ENCODE measurements at places on chromosomes 2 and 18. TPM values are rescaled to one million over a fixed set of nuclear protein-coding genes. Genes with fewer than 3 reads are reported as not detected.

DNA sequence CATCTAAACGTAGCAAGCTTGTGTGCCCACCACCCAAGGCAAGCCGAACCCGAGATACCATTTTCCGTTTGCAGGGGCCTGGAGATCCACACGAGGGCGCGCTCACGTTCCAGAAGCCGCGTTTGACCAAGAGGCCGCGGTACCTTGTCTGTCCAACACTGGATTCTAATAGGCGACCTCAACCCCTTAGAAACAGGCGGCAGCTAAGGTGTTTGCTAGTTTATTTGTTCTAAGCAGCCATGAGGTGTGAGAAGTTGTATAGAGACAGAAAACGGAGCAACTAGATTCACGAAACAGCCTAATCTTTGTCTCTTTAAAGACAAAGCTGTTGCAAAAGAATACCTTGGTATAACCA lies 4.2 kb downstream of the HOXD11 start:
- no peak for DNase-seq

Gene SNRPD1
- total RNA-seq, result 27.3 TPM

- no peak for DNase-seq
These were observed 84.9 kb downstream of the ACKR3 start for GRCh38 chr2:236654496-236654895.

DNA sequence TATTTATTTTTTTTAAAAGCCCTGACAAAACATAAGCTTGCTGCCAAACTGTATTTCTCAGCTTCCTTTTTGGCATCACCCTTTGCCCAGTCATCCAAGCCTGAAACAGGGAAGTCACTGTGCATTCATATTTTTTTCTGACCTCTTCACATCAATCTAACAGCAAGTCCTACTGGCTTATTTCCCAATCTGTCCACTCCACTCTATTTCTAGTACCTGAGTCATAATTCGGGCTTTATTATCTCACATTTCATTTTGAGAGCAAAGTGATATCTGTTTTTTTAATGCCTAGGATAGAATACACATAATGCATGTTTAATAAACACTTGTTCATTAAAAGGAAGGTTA lies 5.1 kb downstream of the HNMT start:
- DNase-seq, result no peak

- DNase-seq, result no peak
These were observed 1229.0 kb upstream of the NRXN1 start for GRCh38 chr2:52260904-52261303.

Gene D2HGDH
- total RNA-seq, result 41.1 TPM
